ENCODE measurements at places on chromosomes 3 and 15.
A peak's percentile ranks its signal among the peaks of the same experiment; 100 is the strongest.

DNA sequence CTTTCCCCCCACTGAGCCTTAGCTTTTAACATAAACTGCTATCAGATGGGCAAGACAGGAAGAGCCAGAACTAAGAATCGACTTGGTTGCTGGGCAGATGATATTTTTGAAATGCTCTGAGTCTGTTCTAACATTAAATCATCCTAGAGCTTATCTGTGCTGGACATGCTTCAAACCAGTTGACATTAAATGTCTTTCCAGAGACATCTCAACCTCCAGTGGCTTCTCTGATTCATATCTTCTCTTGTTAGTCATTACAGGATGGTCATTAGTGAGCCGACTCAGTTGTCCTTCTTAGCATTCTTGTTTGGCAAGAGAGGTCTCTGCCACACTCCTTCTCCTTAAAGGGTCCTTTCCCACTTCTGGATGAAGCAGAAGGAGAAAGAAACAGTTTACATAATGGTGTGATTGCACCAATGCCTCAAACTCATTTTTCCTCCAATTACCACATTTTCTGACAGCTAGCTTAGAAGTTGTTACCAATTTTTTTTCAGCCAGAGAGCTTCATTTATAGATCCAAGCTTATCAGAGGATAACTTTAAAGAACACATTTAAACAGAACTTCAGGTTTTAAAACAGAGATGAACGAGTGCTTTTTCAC is 21.7 kb upstream of the SYN2 start:
- DNase-seq = no peak

GRCh38 chr3:72340476-72341379 is 507.5 kb downstream of the SHQ1 start:
- no peak for DNase-seq

DNA sequence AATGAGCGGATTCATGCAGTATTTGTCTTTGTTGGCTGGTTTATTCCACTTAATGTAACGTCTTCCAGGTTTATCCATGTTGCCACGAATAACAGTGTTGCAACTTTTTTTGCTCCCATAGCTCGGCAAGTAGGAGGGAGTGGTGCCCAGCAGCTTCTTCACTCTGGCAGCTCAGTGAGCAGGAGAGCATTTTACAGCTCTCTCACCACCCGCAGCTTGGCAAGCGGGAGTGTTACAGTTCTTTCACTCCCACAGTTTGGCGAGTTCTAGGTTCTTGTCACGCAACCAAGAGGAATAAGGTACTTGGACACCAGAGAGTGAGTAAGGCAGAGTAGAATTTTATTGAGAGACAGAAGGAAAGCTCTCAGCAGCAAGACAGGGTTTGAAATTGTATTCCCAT is 935.2 kb downstream of the TBL1XR1 start:
- no peak for DNase-seq

- DNase-seq = no peak
Observed at GRCh38 chr3:101722394-101723173, 1.8 kb upstream of the CEP97 start.

- no peak for DNase-seq
Observed at GRCh38 chr15:37824717-37825382, 109.6 kb upstream of the TMCO5A start.

DNA sequence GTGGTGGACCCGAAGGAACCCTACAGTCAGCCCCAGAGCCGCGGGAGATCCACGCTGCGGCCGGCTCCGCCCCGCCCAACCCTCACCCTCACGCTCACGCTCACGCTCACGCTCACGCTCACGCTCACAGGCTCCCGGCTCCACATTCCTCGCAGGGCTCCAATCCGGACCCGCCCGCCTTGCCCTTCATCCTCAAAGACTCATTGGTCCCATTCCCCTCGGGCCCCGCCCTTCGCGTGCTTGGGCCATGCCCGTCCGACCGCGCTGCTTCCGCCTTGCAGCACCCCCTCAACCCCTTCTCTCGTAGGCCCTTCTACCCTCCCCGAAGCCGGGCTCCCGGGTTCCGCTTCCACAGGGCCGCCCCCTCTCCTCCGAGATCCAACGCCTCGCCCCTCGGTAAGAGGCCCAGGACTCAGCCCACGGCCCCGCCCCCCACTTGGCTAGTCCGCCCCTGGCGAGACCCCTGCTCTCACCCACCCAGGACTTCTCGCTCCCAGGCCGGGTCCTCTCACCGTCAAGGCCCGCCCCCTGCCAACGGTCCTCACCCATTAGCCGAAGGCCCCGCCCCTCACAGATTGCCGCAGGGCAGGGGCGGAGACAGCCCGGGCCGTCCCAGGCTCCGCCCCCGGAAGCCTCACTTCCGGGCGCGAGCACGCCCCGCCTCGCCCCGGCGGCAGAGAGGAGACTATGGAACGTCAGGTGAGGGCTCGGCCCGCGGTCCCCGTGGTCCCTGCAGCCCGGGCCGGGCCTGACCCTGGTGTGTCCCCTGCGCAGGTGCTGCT is at the start of gene APEH:
Gene APEH, plus strand, starts transcription at position 637 of the 782 bp plus-strand sequence. Its CDS starts 51 bp downstream, at position 688.
- DNase-seq = peak; percentile 98

DNA sequence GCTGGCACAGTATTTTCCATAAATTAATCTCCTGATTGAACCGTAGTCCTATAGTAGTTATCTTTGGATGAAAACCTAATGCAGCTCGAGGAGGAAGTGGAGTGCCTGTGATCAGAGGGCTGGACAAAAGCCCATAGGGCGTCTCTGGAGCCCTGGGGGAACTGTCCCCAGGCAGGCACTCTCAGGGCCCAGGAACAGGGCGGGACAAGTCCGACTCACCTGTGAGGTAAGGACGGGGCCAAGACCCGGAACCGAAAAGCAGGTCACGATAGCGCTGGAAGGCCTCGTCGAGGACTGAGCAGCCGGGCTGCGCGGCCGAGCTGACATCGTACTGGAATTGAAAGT is 341 bp downstream of the HEXA start:
- DNase-seq = no peak

Data from coronary artery (tissue), 2 donors.